ENCODE measurements at places on chromosomes 13 and 19. TPM values are rescaled to one million over a fixed set of nuclear protein-coding genes. Genes with fewer than 3 reads are reported as not detected.

DNA sequence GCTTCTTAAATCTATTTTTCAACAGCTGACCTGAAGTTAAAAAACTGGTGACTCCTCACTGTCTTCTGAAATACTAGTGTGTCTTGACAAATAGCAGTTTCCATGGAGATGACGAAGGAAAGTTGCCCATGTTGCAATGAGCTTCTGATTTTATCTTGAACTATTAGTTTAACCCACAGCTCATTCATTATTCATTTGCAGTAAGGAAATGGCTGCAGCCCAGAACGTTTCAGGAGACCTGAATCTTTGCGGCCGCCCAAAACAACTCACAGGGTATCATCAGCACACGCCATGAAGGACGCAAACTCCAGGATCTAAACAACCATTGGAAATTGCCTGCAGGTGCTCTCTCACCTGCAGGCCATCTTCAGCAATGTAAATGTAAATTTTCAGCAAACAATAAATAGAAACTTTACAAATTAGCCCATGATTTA, 142.5 kb downstream of the DCLK1 start:
- DNase-seq = no peak

GRCh38 chr19:19711934-19712828, 20.7 kb downstream of the ZNF14 start:
- DNase-seq = no peak

Gene KIR2DL3
- not detected for total RNA-seq

DNA sequence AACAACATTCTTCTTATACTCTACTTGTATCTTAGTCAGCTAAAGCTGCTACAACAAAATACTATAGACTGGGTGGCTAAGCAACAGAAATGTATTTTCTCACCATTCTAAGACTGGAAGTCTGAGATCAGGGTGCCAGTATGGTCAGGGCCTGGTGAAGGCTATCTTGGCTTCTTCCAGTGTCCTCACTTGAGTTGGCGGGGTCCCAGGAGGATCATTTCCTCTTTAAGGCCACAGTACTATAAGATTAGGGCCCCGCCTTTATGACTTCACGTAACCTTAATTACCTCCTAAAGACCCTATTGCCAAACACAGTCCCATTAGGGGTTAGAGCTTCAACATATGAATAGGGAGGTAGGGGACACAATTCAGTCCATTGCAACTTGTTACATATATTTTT, 30.7 kb upstream of the DOCK9 start:
- no peak for DNase-seq

Gene TPTE2
- total RNA-seq = not detected

DNA sequence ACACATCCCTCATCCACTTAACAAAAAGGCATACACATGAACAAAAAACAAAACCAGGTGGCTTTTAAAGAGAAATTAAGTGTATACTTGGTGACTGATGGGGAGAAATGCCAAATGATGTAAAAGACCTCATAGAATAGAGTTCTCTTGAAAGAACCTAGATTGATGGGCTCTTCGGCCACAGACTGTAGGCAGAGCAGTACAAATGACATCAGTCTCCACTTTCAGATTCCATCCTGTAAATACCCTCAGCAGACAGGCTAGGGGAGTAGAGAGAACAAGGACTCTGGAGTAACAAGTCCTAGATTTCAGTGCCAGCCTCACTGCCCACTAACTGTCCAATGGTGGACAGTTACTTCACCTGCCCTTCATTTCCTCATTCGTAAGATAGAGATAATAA, 203.8 kb downstream of the MZT1 start:
- DNase-seq = no peak

GRCh38 chr13:112103260-112103838, 36.4 kb downstream of the SOX1 start:
- DNase-seq = no peak

DNA sequence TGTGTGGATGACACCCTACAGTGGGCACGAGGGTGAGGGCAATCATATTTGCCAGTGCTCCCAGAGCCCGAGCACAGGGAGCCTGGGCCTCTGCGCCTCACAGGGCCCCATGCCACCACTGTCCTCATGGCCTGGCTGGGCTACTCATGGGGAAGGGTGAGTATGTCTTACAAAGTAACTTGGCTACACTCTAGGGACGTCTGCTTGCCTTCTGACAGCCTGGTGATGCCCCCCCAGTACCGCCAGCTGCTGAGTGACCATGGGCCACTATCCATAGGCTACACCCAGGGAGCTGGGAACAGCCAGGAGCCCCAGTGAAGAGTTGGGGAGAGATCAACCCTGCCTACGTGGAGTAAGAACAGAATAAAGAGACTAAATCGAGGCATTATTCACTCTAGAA, 78.8 kb downstream of the SERP2 start:
- no peak for DNase-seq

Gene RSPH6A
- total RNA-seq = not detected

DNA sequence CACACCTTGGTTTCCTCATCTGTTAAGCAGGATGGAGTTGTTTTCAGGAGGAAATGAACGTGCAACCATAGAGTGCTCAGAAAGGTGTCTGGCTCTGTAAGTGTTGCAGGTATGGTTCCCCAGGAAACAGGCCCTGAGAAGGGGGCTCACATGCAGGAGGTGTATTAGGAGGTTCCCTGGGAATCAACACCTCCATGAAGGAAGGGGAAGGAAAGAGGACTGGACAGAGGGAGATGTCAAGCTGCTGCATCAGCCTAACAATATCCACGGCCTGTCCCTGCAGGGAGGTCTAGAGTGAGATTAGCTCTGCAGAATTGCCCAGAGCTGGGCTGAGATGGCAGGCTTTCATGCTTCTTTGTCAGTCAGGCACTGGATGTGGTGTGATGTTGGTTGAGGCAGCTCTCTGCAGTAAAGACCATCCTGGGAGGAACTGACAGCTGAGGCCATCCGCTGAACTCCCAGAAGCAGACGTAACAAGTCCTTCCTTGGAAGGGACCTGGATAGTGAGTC, 373.3 kb downstream of the ZNF536 start:
- no peak for DNase-seq

DNA sequence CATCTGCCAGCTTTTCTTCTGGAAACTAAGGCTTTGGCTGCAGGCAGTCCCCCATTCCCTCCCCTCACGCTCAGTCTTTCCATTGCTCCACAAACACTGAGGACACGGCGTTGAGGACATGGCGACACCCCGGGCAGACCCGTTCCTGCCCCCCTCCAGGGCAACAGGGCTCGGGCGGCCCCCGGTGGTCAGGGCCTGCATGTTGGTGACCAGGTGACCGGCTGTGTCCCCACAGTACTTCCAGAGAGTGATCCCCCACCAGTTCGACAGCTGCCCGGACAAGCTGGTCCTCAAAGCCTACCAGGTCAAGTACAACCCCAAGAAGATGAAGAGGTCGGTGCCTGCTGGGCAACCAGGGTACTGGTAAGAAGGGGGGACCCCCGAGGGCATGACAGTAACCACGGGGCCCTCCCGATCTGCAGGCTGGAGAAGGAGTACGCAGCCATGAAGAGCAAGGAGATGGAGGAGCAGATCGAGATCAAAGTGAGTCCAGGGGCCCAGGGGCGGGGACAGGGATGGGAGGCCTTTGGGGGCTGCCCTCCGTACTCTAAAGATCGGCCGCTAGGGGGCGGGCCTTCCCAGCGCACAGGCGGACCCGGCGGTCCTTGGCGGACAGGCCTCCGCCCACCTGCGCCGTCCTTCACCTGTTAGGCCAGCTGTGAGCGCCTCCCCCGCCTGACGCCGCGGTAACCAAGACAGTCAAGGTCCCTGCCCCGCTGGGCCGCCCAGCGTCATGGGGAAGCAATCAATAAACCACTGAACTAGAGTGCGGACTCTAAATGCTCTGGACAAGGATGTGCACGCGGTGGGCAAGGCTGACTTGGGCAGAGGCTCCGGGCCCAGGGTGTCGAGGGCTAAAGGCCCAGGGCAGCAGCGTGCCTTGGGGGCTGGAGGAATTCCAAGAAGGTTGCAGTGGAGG, 21.1 kb downstream of the PRR36 start:
- no peak for DNase-seq

DNA sequence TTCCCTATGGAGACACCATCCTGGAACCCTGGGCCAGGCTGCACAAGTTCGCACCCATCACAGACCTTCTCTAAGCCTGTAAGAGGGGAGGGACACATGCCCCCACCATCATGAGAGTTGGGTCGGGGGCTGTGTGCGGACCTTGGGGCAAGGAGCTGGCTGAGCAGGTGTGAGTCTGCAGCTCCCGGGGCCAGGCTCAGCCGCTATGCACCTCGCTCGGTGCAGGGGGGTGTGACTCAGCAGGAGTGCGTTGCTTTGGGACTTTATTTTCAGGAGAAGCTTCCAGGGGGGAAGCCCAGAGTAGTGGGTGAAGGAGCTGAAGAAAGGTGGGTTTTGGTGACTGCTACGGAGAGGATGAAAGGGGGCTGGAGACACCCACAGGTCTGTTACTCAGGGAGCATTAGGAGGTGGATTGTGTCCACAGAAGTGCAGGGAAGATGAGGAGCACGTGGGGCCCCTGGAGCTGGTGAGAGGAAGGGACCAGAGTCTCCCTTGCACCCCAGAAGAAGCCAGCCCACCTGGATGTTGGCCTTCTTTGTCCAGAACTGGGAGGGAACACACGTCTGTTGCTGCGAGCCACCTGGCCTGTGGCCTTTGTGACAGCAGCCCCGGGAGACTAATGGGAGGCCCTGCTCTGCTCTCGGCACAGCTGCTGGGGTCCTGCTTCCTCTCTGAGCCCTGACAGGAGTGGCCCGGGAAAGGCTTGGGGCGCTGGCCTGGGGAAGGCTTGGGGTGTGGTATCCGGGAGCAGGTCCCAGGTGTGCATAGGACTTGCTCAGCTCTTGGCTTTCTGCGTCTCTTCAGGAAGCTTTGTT, 162.6 kb downstream of the TEX29 start:
- DNase-seq = no peak

GRCh38 chr13:32086366-32086765, 54.8 kb downstream of the FRY start:
- DNase-seq = no peak

GRCh38 chr13:112392719-112393118, 16.6 kb downstream of the SPACA7 start:
- DNase-seq = no peak

Gene ZNF583
- 6.1 TPM for total RNA-seq

GRCh38 chr19:42291435-42291810, 10.5 kb upstream of the PRR19 start:
- no peak for DNase-seq

Gene ANKRD24
- 0.26 TPM for total RNA-seq

- DNase-seq = no peak
Measured at GRCh38 chr19:3692141-3693024, 7.9 kb downstream of the PIP5K1C start.

- no peak for DNase-seq
Measured at GRCh38 chr13:39484506-39485313, 118.3 kb downstream of the LHFPL6 start.

Gene ZNF611
- 16.6 TPM for total RNA-seq

Gene ZGLP1
- total RNA-seq = 1.3 TPM

Gene LILRB1
- 0.08 TPM for total RNA-seq

- DNase-seq = no peak
Measured at GRCh38 chr19:16208064-16208759, 10.5 kb downstream of the AP1M1 start.

DNA sequence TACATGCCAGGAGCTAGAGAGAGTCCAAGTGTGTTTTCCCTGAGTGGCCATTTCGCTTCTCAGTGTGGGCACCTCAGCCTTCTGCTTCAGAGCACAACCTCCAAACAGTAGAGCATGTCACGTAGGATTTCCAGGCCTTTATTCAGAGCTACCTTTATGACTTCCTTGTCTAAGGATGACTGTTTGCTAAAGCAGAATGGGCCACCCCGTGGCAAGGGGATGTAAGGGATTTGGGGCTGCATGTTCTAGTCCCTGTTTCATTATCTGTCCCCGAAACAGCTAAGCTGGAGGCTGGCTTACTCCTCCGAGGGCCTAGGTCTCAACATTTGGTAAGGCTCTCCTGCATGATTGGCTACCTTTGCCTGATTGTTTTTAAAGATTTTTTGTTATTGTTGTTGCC, 6.0 kb downstream of the RNASEH2B start:
- no peak for DNase-seq

Gene HIPK4
- total RNA-seq = 0.13 TPM

DNA sequence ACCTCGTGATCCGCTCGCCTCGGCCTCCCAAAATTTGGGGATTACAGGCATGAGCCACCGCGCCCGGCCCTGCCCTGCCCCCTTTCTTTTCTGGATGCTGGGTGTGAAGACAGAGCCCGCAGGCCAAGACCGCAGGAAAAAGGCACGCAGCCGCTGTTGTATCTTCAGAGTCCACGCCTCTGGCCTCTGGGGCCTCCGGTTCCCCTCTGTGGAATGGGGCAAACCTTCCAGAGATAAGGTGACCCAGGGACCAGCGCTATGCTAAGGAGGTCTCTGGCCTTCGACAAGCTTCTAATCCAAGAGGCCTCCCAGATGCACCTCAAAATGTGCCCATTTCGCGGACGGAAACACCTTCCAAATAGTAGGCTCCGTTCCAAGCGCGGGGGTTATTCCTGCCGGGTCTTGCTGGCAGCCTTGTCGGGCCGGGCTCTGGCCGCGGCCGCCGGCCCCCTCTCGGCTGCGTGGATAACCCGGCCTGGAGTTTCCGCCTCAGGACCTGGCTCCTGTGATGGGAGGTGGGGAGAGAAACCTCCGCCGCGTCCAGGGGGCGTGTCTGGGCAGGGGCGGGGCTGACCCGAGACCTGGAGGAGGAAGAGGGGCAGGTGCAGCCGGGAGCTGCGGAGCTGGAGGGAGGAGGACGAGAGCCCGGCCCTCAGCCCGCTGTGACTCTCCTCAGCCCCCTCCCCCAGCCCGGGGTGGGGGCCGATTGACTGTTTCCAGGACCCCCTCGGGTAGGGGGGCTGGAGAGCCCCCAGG, 13.1 kb downstream of the TJP3 start:
- no peak for DNase-seq

- no peak for DNase-seq
Measured at GRCh38 chr13:102901615-102902305, 55.9 kb downstream of the ERCC5 start.

Gene GPC6
- total RNA-seq = 4.8 TPM

Gene ZNF525
- total RNA-seq = 23.4 TPM

DNA sequence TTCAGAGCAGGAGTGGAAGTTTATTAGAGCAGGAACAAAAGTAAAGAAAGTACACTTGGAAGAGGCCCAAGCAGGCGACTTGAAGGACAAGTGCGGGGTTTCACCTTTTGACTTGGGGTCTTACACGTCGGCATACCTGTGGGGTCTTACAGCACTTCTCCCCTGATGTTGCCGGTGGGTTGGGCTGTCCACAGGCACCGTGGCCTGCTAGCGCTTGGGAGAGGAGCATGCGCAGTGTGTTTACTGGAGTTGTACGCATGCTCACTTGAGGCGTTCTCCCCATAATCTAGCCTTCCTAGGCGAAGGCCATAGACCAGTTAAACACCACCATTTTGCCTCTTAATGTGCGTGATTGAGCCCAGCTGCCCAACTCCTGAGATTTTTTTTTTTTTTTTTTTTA, 25.0 kb upstream of the PLEKHF1 start:
- DNase-seq = no peak

Gene HMGB1
- 386 TPM for total RNA-seq

- no peak for DNase-seq
Measured at GRCh38 chr13:111395511-111396393, 75.3 kb downstream of the TEX29 start.

Gene FREM2
- 0.15 TPM for total RNA-seq
